ENCODE measurements at places on chromosomes 6 and 20. TPM values are rescaled to one million over a fixed set of nuclear protein-coding genes. Genes with fewer than 3 reads are reported as not detected.

Gene CYP39A1
- 4.7 TPM for total RNA-seq

Gene EYS
- not detected for total RNA-seq

Gene SLC26A8
- not detected for total RNA-seq

Gene CALHM6
- total RNA-seq: 1.4 TPM

Gene LRRN4
- total RNA-seq: not detected

DNA sequence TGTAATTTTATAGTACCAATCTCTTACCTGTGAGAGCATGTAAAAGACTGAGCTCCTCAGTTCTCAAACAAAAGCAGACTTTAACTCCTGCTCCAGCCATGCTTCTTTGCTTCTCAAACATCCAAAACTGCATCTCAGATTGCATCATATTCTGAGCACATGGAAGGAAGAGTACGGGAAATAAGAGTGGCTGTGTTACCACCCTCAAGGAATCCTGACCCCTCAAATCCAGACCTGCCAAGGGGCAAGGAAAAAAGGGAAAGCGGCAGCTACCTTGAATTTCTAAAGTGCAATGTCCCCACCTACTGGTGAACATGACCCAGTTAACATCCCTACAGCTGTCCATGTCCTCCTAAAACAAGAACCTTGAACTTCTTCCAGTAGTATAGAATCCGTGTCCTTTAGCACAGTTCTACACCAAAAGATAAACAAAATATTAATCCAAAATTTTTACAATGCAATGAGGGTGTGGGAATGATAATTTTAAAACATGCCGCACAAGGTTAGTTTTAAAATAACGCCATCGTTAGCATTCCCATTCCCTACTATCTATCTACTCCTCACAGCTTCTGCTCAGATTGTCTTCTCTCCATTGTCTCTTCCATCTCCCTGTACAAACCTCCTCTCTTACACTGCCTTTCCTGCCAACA lies 34.1 kb upstream of the HLA-DQB1 start:
- DNase-seq: no peak

- no peak for DNase-seq
Measured at GRCh38 chr6:75169689-75170586, 35.9 kb downstream of the COL12A1 start.

DNA sequence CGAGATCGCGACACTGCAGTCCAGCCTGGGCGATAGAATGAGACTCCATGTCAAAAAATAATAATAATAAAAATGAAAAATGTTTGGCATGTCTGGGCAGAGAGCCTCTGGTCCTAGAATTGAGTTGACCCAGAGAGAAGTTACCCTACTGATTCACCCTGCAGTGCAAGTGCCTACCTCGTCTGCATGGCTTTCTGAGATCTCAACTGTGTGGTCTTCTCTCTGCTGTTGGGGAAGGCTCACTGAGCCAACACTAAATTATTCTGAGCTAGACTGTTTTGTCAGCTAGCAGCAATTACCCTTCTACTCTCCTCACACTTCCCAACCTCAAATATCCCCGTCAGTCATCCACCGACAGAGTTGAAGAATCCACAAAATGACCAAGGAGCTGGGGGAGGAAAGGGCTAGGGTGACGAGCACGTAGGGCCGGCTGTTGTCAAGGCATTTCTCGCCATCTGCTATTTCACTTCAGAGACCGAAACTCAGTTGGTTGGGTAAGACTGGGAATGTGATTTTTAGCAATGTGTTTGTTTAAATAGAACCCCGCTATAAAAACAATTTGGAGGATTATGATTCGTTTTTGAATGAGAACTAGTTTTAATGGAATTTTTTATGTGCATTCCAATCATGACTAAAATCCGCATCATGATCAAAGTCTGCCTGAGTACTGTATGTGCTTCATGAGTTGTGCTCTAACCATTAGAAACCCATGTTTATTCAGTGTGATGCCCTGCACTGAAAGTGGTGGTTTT lies 9.4 kb downstream of the MAS1 start:
- DNase-seq: no peak

DNA sequence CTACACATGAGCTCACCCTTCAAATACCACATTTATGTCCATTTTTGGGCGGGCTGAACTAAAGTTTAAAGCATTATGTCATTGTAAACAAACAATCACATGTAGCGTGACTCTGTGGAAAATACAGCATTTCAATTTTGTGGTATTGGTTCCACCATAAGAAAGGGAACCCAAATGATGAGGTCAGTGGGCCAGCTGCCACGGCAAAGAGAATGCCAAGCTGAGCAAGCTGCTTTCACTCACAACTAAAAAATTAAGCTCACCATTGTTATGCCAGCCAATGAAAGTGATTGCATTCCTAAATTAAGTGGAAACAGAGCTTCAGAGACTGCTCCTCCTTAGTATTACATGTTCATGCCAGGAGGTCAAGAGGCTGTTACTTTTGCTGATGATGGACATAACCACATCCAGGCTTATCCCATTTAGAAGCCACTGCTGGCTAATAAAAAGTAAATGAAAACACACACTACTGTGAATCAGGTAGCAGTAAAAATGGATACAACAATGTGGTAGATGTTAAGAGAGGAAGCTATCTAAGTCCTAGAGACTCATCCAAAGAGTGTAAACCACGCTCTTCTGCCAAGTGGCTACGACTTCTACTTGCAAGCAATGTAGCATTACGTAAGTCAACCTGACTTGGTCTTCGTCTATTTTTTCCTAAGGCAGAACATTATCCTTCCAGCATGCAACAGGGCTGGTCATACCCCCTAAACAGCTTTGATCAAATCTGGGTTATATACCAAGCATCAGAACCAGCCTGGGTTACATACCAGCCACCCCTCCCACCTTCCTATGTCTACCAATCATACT lies 164.8 kb downstream of the BACH2 start:
- peak; percentile 73 for DNase-seq

- DNase-seq: no peak
Measured at GRCh38 chr6:131208787-131209186, 73.5 kb downstream of the AKAP7 start.

- no peak for DNase-seq
Measured at GRCh38 chr6:2505624-2506023, 245.1 kb downstream of the MYLK4 start.

GRCh38 chr20:32457479-32457986 lies 99.4 kb downstream of the ASXL1 start:
- peak; percentile 78 for DNase-seq

DNA sequence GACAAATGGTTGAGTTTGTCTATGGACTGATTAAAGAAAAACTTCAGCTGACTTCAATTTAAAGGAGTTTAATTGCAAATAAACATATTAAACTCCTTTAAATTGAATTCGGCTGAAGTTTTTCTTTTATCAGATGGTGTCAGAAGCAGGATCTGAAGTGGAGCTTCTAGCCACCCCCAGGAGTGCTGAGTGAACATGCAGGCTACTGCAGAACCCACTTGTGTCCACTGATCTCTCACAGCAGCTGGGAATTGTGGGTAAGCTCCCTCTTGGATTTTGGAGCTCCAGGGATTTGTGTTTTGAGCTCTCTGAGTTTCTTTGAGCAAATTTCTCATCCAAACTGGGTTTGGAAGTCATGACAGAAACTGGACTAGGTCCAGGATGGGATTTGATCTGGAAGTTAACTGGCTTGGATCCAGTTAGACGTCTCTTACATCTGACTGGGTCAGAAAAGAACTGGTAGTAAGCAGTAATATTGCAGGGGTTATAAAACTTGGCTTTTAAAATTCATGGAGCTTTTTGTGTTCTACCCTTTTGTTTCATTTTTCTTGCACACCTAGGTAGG lies 95.8 kb upstream of the UST start:
- no peak for DNase-seq

DNA sequence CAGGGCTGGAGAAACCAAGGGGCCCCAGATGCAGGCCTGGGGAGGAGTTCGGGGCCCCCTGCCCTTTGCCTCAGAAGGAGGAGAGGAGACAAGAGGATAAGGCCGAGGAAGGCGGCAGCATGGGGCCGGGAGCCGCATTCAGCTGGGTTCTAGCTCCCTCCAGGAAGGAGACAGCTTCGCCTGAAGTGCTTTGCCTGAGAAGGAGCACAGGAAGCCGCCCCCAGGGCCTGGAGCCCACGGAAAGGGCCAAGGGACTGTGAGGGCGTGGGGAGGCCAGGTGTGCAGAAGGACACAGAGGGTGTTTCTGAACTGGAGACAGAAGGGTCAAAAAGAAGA lies 121.4 kb downstream of the AGPAT4 start:
- no peak for DNase-seq

- DNase-seq: no peak
Measured at GRCh38 chr6:35050757-35051330, 90.3 kb downstream of the TCP11 start.

GRCh38 chr6:93282521-93283031 lies 136.8 kb downstream of the EPHA7 start:
- DNase-seq: peak; percentile 27

DNA sequence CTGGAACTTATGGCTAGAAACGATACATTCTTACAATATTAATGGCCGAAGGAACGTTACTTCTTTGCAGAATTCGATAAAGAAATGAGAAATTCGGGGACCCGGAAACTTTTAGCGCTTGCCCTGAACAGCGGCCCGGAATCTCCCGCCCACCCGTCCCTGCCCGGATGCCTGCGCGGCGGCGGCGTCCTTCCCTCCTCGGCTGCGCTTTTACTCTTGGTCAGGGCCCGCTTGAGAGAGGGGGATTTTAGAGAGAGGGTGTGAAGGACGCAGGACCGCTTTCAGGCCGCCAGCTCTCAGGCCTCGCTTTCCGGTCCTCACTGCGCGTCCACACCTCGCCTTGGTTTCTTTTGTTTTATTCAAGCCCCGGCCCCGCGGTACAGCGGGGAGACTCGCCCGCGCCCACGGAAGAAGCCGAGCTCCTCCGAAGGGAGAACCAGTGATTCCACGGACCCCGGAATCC lies 243.7 kb downstream of the ARID1B start:
- DNase-seq: peak; percentile 74

DNA sequence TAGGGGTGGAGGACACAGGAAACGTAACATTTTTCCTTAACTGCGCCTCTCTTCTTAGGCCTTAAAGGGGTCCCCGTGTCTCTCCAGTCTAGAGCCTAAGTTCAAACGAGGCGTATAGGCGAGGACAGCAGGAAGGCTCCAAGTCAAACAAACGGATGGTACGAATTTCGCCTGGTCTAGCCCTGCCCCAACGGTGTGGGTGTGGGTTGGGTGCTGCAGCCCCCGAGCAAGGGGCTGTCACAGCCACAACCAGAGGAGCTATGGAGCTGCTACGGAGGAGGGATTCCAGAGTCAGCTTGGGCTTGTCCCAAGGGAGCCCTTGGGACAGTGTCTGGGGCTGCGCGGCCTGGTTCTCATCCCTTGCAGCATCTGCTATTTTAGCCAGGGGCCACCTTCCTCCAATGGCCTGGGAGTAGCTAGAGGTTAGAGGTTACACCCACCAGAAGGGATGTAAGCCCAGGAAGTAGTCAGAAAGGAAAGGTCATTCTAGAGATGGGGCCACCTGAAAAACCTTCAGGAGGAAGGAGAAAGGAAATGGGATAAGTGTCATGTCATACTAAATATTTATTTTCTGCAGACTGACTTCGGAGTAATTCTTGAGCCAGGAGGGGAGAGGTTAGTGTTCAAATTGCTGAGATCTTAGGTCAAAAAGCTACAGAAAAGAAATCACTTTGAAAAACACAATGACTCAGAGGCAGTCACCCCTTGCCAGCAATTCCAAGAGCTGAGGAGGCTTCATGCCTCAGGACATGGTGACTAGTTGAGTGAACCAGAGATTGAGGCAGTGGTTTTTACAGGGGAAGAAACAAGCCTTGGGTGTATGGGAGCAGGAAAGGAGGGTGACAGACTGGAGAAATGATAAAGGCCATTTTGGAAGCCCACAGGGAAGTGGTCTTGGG lies 21.7 kb downstream of the VPS52 start:
- DNase-seq: no peak

DNA sequence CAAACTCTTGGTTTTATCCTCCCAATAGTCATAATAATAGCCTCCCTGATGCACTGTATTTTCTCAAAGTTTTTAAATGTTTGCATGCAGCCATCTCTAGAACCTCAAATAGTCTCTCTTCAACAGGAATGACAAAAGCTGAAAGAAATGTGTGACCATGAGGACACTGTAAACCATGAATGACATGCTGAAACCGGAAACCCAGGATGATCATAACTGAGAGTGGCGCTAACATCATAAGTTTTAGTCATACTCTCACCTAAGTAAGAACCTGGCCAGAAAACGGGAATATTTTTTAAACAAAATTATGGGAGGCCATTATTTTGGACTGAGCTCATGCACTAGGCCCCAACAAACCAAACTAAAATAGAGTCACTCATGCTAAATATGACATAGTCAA lies 278.4 kb upstream of the STXBP5 start:
- no peak for DNase-seq

DNA sequence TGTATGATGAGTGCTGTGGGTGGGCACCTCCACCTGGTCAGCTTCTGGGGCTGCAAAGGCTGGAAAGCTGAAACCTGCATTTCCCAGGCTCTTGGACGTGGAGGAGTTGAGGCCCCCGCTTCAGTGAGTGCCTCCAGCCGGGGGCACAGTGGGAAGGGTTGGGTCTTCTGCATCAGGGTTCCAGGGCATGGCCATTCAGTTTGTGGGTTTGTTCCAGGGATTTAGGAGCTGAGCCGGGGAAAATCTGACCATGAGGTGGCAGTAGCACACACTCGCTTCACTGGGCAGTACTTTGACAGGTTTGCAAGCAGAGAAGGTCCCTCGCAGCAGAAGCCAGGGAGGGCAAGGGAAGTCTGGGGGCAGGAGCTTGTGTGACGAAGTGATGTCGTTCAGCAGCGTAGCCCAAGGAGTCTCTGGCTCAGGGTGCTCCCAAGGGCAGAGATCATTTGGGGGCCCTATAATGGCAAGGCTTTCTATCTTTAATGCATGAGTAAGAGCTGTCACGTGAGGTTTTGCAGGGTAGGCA lies 69.5 kb upstream of the SULF2 start:
- DNase-seq: no peak

All from Right ventricle myocardium superior (tissue), 1 donor.